ENCODE measurements at places on chromosomes 1 and 21. TPM values are rescaled to one million over a fixed set of nuclear protein-coding genes. Genes with fewer than 3 reads are reported as not detected.

The NPL gene
- 99.5 TPM for total RNA-seq

The COL8A2 gene
- 18.9 TPM for total RNA-seq

The BTBD19 gene
- 20.2 TPM for total RNA-seq

The PGBD5 gene
- total RNA-seq = 4.7 TPM

- no peak for DNase-seq
Observed at GRCh38 chr1:188769936-188770335, 1707.7 kb downstream of the BRINP3 start.

DNA sequence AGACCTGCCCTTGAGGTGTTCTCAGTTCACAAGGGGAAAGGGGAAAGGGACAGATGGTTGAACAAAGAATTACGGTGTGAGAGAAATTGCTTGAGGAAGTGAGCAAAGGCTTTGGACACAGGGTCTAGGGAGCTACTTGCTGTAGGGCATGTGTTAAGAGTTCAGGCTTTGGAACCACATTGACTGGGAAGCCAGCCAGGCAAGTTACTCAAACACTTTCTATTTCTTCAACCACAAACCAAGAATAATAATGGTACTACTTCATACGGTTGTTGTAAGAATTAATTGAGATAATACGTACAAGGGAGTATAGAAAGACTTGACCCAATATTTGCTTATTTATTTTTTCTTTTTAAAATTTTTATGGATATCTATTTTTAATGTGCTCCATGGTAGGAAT is 26.6 kb downstream of the AK4 start:
- DNase-seq = no peak

GRCh38 chr1:229031061-229031460 is 239.8 kb upstream of the RAB4A start:
- DNase-seq = no peak

DNA sequence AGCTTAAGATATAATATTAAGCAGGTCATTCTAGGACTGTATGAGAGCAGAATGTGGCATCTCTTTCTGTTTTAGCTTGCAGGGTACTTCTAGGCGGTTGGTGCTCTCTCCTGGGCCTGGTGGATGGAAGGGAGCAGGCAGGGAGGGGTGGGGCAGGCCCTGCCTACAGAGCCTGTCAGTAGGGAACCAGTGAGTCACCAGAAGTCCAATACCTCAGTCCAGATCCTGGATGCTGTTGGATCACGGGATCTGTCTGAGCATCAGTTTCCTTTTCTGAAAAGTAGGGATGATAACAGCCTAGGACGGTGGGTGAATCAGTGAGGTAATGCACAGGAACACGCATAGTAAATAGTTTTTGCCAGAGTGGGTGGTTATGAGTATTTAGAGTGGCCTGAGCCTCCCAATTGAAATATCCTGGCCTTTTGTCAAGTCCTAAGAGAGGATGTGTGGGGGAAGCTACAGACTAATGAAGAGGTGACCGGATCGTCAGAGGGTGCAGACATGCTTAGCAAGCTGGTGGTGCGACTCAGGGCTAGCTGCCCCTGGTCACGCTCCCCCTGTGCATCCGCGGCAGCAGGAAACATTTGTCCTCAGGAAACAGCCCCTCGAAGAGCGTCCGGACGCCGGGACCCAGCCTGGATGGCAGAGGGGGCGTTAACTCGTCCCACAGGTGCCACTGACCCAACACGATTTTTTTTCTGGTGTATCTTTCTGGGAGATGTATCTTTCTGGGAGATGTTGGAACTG is 23.9 kb downstream of the NAV1 start:
- peak; percentile 63 for DNase-seq

GRCh38 chr1:39297551-39297950 is 93.1 kb downstream of the MACF1 start:
- no peak for DNase-seq

GRCh38 chr21:32562915-32563314 is 22.4 kb downstream of the TCP10L start:
- DNase-seq = no peak

DNA sequence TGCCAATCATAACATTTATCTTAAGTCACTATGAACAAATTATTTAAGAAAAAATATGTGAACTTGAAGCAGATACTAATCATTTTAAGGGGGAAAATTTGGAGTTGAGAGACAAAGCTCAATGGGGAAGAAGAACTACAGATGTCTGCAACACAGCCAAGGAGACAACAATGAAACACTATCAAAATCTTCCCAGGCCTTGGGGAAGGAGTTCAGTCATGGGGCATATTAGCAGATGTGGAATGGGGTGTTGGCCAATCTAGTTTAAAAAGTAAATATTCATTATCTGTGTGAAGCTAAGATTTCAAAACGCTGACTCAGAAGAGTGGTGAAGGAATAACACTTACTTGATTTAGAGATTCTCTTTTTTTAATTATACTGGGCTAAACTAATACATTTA is 671.6 kb upstream of the ZP4 start:
- DNase-seq = no peak

DNA sequence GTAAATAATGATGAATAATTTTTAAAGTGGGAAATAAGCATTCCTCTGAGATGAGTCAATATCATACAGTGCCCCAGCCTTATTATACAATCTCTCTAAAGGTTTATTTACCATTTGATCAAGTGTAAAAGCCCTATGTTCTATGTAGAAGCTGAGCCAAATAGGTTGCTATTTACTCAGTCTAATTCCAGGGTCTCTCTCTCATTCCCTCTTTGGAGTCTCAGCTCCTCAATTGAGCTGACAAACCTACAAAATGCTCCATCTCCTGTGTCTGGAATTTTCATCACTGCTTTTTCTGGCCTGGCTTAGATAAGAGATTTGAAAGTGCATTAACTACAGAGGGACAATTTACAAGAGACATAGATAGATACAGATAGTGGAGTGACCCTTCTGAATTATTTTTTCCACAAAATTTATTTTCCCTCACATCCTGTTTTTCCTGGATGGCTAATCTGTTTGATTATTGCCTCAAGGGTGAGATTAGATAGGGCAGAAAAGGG is 24.8 kb upstream of the USH2A start:
- no peak for DNase-seq

DNA sequence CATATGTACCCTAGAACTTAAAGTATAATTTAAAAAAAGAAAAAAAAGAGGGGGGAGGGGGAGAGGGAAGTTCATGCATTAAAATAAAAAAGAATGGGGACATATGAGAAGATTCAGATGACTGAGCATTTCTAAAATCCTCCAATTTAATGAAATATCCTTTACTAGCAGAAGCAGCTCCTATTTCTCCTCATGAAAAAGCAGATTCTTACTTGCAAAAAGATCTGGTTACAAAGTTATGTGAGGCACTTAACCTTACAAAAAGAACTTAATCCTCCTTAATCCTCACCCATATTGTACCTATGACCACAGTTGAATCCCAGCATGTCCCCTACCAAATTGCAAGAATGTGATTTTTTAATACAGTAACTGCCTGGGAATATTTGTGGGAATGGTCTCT is 298.5 kb downstream of the SRGAP2C start:
- DNase-seq = no peak

DNA sequence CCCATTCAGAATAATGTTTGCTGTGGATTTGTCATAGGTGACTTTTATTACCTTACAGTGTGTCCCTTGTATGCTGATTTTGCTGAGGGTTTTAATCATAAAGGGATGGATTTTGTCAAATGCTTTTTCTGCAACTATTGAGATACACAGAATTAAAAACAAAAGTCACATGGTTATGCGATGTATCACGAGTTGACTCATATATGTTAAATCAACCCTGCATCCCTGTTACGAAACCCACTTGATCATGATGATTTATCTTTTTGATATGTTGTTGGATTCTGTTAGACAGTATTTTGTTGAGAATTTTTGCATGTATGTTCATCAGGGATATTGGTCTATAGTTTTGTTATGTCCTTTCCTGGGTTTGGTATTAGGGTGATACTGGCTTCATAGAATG is 10.7 kb upstream of the OR2T34 start:
- no peak for DNase-seq

DNA sequence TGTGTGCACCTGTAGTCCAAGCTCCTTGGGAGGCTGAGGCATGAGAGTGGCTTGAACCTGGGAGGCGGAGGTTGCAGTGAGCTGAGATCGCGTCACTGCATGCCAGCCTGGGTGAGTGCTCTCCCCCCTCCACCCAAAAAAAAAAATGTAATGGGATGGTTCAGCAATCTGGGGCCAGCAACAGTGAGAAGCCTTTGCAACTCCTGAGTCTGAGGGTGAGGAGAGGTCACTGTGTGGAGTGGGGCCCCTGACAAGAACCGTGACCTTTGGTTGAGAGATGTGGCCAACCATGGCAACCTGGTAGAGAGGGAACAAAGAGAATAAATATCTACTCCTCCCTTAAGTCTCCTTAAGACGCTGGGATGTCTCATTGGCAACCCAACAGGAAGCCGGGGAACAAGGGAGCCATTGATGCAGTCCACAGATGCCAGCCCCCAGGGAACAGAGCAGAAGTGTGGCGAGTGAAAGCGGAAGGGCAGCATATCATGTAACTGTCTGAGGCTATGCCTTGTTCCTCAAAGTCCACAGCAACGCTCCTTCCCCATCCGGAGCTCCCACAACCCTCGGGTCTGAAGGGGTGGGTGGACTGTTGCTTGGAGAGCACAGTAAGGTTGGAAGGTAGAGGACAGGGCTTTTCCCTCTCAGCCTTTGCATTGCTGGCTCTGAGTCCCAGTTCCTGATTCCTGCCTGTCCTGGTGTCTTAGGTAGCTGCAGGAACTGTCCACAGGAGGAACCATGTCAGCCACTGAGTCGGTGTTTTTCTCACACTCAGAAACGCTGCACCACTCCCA is 8.3 kb downstream of the TRNP1 start:
- no peak for DNase-seq

DNA sequence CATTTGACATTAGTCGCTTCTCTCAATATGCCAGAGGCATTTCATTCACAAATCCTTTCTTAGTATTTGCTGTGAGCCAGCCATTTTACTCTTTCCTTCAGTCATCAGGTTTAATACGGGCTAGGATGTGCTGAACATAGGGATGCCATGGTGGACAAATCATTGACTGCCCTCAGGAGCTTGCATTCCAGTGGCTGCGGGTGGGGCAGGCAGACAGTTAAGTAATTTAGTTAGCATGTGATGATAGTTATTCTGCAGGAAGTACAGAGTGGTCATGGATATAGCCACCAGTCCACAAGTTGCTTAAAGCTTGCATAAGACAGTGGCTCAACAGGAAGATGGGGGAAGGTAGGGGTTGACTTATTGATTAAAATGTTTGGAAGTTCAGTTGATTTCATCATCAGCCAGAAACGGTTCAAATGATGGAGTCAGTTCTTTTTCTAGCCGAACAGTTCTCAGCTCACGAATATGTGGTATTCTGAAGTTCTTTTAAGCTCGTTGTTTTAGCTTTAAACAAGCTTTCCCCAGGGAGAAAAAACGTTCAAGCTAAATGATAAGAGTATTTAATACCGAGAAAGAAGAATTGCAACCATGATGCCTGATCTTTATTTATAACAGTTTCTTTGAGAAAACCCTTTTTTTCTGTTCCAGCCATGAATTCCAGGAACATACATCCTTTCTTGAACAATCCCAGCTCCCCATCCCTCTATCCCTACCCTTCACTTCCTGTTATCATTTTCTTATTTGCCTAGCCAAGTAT is 1.4 kb downstream of the SLC22A15 start:
- DNase-seq = no peak

DNA sequence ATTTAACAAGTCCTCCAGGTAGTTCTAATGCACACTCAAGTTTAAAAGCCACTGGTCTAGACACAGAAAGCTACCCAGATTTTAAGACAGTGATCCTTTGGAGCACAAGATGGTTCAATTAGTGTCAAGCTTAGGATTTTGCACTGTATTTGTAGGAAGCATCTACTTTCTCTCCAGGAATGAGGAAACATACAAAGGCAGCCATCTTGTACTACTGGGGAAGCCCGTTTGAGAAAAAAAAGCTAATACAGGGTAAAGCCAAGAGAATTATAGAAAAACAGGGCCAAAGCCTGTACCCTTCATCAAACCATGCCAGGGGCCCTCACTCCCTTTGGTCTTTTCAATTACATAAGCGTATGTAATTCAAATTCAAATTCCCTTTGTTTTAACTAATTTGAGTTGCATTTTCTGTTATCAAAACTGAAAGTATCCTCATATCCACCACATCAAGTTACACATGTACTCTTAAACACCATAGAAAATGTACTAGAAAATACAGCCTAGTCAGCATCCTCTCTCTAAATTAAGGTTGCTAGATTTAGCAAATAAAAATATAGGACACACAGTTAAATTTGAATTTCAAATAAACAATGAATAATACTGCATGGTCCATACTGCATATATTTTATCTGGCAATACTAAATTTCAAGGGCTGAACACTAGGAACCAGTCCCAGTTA is 17.4 kb downstream of the PIK3R3 start:
- DNase-seq = no peak

GRCh38 chr1:234127026-234127671 is 222.7 kb downstream of the SLC35F3 start:
- DNase-seq = no peak

- DNase-seq = peak; percentile 56
Observed at GRCh38 chr21:42411891-42412635, 8.4 kb downstream of the UBASH3A start.

DNA sequence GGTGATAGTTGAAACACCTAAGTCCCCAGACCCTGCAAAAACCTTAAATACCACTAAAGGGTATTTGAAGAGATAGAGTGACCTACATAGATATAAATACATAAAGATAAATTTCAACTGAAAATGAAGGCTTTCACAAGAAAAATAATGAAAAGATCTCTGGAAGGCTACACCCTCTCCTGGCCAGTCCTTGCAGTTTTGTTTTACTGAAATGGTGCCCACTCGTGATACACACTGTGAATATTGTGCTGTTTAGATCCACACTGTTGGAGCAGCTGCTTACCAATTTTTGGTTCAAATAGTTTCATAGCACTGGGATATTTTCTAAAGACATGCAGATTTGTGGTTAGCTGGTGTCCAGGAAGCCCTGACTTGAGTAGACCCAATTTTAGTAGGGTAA is 31.5 kb upstream of the RNF187 start:
- DNase-seq = no peak

DNA sequence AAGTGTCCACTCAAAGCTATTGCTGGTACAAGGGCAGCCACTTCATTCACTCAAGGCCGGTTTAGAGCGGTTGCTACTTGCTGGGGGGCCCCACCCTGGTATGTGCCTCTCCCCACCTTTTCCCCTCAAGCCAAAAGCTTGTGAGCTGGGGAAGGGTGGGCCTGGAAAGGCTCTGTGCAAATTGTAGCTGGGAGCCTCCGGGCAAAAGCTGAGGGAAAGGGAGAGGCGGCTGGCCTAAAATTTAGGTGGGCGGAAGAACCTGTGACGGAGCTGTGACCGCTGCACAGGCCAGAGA is 306 bp upstream of the SH3D21 start:
- DNase-seq = no peak

- DNase-seq = peak; percentile 77
Observed at GRCh38 chr1:15418806-15419515, 9.3 kb downstream of the EFHD2 start.

- no peak for DNase-seq
Observed at GRCh38 chr1:245810789-245811337, 656.1 kb downstream of the KIF26B start.

DNA sequence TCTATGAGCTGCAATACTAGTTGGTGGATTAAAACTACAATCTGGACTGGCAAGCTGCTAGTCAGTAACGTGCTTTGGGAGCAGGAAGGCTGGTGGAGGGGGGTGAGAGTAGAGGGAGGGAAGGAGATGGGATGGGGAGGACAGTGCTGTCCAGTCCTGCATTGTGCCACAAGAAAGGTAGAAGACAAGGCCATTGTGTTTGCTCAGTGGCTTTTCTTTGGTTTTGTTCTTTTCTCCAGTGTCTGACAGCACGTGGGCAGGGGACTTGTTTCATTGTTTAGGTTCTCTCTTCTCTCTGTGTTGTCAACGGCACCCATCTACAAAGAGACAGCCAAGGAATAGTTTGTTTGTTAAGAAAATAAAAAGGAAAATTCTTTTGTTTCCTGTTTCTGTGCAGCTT is 362.8 kb upstream of the PLXNA2 start:
- DNase-seq = no peak

Data from upper lobe of left lung (tissue), 6 donors.